Activated T-helper 1 cell treated with anti-CD3 and anti-CD28 coated beads, Interleukin-2, amount 50 U/mL, for 16 hours (primary cell): ENCODE measurements at places on chromosomes 1 and 21.

DNA sequence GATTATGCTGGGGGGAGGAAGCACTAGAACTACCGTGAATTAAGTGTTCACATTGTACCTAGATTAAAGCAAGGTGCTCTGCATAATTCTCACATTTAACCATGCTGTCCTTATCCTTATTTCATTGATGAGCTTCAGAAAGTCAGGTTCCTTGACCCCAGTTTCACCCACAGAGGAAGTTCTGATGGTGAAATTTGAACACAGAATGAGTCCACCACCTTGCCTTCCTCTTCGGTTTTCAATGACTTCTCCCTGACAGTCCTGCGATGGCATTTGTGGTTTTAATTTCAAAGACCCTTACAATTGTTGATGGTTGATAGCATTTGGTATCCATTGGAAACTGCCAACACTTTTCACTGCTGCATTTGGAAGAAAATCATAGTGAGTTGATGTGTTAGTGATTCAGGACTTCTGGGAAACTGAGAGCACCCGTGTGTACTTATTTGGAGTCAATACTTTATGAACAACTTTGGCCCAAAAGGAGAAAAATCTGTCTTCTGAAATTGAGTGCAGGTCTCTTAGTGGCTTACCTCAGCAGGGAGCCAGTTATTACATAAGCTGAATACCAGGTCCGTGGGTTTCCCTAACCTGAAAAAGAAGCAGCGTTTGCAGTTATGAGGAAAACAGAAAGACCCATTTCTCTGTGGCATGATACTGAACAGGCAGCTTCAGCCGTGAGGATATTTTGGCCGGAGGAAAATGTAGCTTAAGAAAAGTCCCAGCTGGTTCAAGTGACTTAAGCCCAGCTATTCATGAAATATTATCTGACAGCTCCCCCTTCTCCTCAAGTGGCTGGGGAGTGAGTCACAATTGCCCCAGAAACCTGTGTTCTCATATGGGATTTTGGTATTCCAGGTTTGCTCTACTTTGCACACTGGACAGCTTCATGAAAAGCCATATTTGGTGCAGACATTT, 47.5 kb downstream of the ROR1 start:
- no peak for DNase-seq

DNA sequence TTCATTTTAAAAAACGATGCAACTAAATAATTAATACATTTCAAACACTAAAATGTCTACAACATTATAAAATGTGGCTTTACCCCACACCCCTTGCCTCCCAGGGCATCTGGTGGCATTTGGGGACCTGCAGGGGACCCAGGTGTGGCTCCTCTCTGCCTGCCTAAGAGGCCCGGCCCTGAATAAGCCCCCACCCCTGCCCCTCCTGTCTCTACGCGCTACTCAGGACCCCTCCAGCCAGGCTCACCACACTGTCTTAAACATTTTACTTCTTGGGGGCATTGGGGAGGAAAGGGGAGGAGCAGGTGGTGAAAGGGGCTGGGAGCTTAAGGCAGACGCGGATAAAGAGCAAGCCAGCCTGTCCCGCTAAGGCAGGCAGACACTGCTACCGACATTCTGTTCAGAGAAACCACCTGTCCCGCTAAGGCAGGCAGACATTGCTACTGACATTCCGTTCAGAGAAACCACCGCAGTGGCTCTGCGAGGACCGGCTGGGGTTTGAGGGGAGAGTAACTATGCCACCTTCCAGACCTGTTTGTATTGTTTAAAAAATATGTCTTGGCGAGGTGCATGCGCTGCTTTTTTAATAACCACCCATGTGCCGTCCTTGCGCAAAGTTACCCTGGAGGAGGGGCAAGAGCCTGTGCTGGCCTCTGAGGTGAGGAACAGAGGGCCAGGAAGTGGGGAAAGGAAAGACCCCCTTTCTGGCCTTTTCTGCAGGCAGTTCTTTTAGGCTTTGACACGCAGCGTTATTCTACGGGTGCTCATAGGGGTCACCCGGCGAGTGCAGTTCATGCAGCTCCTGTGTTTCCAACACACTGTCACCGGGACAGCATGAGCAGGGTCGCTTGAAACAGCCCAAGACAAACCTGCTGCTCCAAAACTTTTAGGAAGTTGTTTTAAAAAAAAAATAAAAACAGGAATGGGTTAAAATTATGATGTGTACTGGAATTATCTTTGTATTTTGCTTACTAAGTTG, 51.3 kb upstream of the RIPK4 start:
- DNase-seq, result no peak

DNA sequence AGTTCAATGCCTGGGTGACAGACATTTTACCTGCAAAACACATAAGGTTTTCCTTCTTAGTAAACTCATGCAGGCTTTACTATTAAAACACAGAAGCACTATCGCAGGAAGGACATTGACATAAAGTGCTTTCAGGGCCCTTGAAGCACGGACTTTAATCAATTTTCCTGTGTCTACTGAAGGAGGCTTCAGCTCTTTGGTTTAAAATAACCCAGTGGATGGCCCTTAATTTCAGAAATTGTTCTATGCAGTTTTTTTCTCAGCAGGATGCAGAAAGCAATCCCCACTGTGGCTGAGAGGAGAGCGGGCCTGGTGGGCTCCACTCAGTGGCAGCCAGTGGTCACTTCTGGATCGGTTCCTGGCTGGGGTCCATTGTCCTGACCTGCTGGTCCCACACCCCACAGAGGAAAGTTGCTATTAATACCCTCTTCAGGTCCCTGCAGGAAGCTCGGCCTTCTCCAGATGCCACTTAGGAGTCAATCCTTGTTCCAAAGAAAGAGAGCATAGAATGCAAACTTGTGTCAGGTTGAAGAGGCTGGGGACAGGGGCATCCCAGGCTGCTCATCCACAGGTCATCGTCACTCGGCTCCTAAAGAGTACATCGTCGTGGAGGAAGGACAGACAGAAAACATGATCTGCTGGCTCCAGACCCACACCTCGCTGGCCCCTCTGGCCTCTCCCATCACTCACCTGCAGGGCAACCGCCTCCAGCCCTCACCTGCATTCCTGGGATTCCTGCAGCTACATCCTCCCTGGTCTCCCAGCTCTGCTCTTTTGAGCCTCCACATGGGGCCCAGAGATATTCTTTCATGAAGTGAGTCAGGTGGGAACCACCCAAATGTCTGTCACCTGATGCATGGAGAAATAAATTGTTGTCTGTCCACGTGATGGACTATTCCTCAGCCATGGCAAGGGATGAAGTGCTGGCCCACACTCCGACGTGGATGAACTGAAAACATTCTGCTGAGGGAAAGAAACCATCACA, 153.1 kb downstream of the PSMG1 start:
- DNase-seq, result no peak

- no peak for DNase-seq
Observed at GRCh38 chr1:4730078-4730477, 75.7 kb downstream of the AJAP1 start.

DNA sequence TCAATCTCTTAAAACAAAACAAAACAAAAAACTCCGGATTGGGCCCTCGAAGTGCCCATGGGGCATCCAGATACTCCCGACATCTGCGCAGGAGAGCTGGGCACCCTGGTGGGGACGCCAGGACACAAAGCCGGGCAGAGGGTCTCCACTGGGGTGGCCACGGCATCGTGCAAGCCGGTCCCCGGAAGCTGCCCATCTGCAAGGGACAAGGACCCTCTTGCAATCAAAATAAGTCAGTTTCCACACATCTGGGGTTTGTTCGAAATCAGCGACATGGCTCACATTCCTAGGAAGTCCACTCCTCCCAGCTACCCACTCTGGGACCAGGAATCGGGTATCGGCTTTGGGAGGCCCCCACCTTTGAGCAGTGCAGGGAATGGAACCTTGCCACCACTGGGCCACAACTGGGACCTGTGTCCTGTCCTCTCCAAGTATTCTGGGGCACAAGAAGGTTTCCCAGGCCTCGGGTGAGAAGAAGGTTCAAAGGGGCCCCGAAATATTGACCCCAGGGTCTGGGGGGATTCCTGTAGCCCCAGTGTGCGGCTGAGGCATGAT, 4.6 kb upstream of the PRDM16 start:
- DNase-seq, result no peak

- no peak for DNase-seq
Observed at GRCh38 chr1:60224523-60224922, 151.0 kb upstream of the C1orf87 start.

- no peak for DNase-seq
Observed at GRCh38 chr1:248804771-248805681, 20.7 kb downstream of the SH3BP5L start.

- DNase-seq, result no peak
Observed at GRCh38 chr1:112998592-112999235, 42.7 kb upstream of the SLC16A1 start.
